Ovary (tissue), 10 donors: ENCODE measurements at places on chromosomes 2 and 18.
A peak's percentile ranks its signal among the peaks of the same experiment; 100 is the strongest.

GRCh38 chr2:134773759-134774742 lies 55.3 kb upstream of the TMEM163 start:
- DNase-seq: no peak

GRCh38 chr18:62583376-62583775 lies 60.6 kb downstream of the ZCCHC2 start:
- no peak for DNase-seq

- DNase-seq: no peak
Observed at GRCh38 chr2:162327134-162327769, 8.8 kb upstream of the IFIH1 start.

DNA sequence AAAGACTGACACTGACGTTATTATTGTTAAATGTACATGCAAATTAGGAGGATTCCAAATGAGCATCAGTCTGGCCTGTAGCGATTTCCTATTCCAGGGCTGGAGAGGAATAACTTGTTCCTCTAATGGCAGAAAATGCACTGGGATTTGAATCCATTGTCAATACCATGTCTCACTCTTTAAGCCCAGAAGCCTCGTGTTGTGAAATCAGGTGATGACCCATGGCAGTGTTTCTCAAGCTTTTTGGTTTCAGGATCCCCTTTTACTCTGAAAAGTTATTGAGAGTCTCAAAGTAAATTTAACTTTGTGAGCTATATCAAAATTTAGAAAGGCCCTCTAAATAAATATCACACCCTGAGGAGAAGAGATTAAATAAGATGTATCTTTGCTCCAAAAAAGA lies 279.2 kb downstream of the GALR1 start:
- DNase-seq: no peak

DNA sequence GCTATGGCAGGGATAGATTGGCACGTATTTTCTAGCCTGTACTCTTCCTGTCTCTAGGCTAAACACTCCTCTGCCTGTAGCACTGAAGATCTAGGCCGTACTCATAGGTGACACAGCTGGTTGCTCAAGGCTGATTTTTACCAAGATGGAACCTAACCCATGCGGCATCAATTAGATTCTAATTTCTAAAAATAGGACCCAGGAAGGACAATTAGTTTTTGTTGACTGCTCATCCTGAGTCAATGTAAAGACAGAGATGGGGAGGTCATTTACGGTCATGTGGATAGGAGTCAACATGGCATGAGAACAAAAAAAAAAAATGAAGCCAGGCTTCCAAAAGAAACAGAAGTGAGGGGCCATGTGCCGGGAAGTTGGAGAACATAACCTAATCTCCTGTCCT lies 360.7 kb upstream of the ETAA1 start:
- no peak for DNase-seq

DNA sequence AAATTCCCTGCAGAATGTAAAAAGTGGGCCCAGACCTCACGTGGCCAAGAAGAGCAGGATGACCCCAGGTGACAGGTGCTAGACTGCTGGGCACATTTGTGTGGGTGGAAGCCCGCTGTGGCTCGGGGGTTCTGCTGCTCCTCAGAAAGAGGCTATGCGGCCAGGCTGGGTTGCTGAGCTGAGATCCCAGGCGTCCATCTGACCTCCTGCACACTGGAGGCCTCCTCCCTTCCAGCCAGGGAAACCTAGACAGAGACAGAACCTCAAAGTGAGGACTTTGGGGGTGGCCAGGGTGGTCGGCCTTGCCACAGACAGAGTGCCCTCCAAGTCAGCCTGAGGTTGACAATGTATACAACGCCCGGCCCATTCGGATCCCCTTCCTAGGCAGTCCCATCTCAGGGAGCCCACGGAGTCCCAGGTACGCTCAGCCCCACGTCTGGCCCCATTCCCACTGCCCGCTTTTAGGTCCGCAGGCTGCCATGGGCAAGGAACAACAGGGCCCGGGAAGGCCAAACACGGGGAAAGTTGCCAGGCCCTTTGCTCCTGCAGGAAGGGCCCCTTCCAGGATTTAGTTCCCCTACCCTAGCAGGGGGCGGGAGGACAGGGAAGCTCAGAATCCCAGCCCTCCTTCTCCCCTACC lies 75.6 kb downstream of the KIAA2012 start:
- peak; percentile 51 for DNase-seq
